ENCODE measurements at places on chromosomes 1 and 21.

DNA sequence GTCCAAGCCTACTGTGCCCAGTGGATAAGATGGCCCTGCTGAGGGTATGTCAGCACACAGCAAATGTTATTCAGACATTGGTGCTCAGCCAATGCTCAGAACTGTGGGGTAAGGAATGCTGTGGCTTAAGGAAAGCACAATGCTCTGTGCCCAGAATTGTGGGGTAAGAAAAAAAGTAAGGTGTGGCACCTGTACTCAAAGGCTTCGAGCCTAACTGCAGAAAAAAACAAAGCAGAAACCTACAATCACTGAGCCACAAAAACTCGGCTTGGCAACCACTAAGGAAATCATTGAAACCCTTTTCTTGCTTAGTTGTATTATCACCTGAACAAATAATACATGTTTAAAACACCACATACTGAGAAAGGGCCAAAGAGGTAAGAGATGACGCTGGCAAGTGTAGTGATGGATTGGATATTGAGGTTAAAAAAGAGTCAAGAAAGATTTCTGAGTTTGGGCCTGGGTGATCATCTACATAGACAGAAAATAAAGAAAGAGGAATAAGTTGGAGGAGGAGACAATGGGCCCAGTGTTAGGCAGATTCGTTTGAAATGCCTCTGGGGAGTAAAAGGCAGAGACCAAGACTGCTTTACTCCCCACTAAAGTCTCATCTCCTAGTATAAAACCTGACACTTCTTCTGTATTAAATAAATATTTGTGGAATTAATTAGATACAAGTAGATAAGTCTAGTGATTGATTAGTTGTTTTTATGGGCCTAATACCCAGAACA, 25.9 kb upstream of the ATP1A1 start:
- DNase-seq = no peak

- no peak for DNase-seq
These were observed 227.1 kb downstream of the KCTD3 start for GRCh38 chr1:215794156-215794555.

DNA sequence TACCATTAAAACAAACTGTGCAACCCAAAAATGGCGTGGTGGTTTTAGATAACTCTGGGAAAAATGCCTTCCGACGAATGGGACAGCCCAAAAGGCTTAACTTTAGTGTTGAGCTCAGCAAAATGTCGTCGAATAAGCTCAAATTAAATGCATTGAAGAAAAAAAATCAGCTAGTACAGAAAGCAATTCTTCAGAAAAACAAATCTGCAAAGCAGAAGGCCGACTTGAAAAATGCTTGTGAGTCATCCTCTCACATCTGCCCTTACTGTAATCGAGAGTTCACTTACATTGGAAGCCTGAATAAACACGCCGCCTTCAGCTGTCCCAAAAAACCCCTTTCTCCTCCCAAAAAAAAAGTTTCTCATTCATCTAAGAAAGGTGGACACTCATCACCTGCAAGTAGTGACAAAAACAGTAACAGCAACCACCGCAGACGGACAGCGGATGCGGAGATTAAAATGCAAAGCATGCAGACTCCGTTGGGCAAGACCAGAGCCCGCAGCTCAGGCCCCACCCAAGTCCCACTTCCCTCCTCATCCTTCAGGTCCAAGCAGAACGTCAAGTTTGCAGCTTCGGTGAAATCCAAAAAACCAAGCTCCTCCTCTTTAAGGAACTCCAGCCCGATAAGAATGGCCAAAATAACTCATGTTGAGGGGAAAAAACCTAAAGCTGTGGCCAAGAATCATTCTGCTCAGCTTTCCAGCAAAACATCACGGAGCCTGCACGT, 82.1 kb downstream of the PRDM2 start:
- peak; percentile 64 for DNase-seq

- peak; percentile 93 for DNase-seq
These were observed 33.5 kb upstream of the TARBP1 start for GRCh38 chr1:234512451-234512861.

- peak; percentile 68 for DNase-seq
These were observed 223.6 kb downstream of the SRGAP2C start for GRCh38 chr1:121408354-121408753.

- DNase-seq = no peak
These were observed 142.5 kb downstream of the SYT2 start for GRCh38 chr1:202567738-202568137.

GRCh38 chr1:244065063-244065793, 14.1 kb downstream of the ZBTB18 start:
- no peak for DNase-seq

- DNase-seq = no peak
These were observed 29.2 kb downstream of the OLIG1 start for GRCh38 chr21:33099131-33099530.

GRCh38 chr1:72635719-72636118, 353.4 kb upstream of the NEGR1 start:
- DNase-seq = peak; percentile 40
